ENCODE measurements at places on chromosomes 2 and 18. TPM values are rescaled to one million over a fixed set of nuclear protein-coding genes. Genes with fewer than 3 reads are reported as not detected.

Gene PARD3B
- total RNA-seq: 30.5 TPM

Gene CD207
- total RNA-seq: 0.22 TPM

- DNase-seq: no peak
Observed at GRCh38 chr2:20925265-20925889, 102.5 kb upstream of the LDAH start.

GRCh38 chr2:121159291-121160071 is 125.5 kb downstream of the TFCP2L1 start:
- no peak for DNase-seq

DNA sequence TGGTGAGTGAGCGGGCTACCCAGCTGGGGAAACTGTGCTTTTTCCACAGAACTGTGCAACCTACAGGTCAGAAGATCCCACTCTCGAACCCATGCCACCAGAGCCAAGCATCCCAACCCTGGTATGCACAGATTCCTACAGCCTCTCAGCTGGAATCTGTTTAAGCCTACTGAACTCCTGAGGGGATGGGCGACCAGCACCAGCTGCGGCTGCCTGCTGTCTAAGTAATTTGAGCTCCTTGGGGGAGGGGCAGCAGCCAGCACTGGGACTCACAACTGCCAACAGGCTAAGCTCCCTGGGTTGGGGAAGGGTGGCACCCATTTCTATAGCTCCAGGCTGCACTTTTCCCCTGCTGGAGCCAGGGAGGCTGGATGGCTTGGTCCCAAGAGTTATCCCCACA is 11.8 kb downstream of the CYP27C1 start:
- no peak for DNase-seq

- no peak for DNase-seq
Observed at GRCh38 chr2:78383576-78383975, 641.9 kb upstream of the REG3G start.

DNA sequence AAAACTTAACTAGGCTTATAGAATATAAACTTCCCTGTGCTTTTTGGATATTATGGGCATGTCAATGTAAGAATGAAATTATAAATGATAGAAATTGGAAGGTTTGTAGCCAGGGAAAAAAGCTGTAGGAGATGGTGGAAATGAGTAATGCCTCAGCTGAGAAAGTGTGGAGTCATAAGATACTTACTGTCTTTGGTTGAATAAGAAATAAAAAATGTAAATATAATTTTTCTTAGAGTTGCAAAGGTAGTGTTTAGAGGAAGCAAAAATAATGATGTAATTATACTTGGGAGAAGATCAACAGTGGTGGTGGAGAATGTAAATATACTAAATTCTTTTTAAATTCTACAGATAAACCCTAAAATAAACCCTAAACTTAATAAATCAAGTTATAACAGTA is 26.2 kb upstream of the RND3 start:
- no peak for DNase-seq

DNA sequence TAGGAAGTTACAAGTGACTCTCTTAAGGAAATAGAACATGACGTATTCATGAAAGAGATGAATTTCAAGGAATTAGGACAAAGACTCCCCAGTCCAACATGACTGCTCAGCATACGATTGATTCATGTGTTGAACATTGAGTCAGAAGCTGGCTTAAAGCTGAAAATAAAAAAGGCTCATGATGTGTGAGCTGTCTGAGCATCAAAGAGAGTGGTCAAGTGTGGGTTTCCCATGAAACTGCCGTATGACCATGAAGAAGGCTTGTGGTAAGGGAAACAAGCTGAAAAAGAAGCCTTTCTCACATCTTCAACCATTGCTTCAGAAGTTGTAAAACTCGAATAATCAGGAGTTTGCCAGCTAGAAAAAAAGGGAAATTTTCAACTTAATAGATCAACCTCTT is 201.9 kb upstream of the APCDD1 start:
- DNase-seq: no peak

- DNase-seq: no peak
Observed at GRCh38 chr2:136305517-136306192, 187.7 kb upstream of the CXCR4 start.

DNA sequence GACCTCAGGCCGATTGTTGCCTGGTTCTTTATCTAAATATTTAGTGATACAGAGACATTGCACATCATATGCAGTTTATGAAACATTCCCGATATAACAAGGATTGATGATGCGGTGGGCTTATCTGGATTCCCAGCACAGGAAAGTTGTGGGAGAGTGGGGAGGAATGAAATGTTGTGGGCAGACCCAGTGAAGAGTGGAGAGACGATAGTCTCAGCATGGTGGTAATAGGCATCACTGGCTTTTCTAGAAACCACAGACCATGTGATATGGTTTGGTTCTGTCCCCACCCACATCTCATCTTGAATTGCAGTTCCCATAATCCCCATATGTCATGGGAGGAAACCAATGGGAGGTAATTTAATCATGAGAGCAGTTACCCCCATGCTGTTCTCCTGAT is 34.8 kb upstream of the RND3 start:
- no peak for DNase-seq

GRCh38 chr2:55115761-55116597 is 65.7 kb upstream of the RTN4 start:
- no peak for DNase-seq

DNA sequence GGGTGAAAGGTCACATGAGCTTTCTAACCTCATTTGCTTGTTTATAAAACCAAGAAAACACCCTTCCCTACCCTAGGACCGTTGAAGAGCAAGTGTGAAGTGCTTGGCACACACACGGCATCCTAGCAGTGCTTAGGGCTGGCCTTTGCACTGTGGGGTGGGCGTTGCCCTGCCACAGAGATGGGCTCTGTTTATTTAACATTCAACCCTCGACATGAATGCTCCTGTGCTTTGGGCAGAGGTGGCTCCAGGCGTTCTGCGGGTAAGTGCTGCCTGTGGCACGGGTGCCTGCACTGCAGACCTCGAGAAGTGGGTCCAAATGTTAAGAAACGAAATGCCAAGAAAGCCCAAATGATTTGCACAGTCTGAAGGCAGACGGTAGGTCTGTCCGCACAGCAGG is 170.1 kb downstream of the FHOD3 start:
- DNase-seq: peak; percentile 10

DNA sequence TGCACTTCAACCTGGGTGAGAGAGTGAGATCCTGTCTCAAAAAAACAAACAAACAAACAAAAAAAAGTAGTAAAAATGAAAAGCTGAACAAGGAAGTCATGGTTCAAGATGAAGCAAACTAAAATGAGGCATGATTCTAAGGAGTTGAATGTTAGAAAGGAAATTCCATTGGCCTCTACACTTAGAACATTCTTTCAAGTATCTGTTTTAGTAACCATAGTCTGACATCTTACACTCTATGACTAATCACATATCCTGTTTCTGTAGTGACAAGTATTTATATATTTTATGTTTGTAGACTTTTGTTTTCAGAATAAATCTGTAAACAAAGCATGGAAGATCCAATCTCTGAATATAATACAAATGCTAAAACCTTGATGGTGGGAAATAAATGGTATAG is 164.1 kb downstream of the KIAA1328 start:
- DNase-seq: no peak

DNA sequence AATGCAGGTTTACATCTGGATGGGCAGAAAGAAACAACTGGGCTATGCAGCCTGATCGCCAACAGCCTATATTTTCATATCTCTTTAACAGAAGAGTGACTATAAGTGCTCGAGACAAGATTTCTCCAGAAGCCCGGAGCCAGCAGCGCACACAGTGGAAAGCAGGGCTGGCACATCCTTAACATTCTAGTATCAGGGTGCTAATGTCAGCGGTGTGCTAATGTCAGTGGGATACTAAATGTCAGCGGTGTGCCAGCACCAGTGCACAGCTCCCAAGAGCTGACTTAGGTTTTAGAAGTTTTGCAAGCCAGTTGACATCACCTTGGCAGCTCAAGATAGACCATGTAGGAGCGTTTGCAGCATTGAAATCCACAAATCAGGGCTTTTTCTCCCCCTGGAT is 8.3 kb downstream of the BMP10 start:
- no peak for DNase-seq

DNA sequence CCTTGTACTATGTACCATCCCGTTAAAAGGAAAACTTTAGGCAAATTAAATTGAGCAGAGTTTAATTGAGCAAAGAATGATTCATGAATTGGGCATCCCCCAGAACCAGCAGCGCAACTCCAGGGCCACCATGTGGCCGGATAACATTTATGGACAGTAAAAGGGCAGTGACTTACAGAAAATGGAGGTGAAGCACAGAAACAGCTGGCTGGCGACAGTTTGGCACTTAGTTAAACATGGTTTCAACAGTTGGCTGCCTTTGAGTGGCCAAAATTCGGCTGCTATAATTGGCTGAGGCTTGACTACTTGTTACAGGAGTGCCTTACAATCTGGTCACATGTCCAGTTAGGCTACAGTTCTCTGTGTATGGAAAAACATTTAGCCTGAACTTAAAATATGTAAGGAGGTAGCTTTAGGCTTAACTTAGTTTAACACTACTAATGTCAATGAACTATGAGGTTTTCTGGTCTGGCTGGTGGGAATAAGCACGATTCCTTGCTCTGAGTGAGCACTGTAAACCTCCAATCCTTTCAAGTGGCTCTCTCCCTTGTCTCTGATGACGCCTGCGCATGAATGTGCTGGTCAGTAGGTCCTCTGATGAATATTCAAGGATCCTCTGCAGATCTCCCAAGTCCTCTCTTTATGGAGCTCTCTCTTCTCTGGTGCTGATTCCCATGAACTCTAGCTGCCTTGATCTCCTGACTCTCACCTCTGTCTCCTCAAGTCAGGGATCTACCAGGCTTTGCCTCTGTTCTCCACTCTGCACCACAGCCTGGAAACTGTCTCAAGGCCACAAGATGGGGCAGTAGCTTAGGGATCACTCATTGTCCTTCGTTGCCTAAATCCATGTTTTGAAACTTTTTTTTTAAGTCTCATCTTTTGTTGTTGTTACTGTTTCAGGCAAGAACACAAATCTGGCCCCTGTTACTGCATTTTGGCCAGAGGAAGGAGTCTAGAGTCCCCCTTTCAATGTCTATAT is 24.4 kb upstream of the RAB31 start:
- no peak for DNase-seq
